ENCODE measurements at places on chromosomes 6 and 20. TPM values are rescaled to one million over a fixed set of nuclear protein-coding genes. Genes with fewer than 3 reads are reported as not detected.

NR2E1 gene
- total RNA-seq: not detected

PPP1R3G gene
- 2.0 TPM for total RNA-seq

SLC25A27 gene
- total RNA-seq: 54.6 TPM

CD83 gene
- 3.0 TPM for total RNA-seq

SENP6 gene
- total RNA-seq: 122 TPM

DNA sequence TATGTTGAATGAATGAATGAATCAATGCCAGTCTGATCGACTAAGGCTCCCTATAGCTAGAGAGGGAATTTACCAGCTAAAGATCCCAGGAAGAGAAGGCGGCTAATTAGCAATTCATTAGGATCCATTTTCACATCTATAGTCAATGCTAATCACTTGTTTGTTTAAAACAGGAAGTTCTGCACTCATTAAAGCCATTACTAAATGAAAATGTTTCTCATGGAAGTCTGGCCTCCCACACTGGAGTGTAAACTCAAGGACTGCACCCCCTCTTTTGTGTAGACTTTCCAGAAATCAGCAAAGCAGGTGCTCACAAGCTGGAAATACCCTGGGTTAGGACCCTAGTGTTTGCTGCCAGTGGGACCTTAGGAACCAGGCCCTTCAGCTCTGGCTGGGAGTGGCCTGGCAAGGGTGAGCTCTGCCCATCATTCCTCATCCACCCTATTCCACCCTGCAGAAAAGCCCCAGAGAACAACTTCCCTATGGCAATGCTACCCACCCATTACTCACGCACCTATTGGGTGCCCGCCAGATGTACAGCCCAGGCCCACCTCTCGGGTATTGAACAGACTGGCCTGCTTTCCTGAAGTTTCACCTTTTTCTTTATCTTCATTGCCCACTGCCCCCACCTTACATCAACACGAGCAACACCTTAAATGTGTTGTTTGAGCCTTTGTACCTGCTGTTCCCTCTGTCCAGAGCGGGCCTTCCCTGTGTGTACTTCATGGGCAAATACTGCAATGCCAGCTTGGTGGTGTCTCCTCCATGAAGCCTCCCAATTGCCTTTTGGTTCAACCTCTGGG is 60.8 kb downstream of the TTI1 start:
- no peak for DNase-seq

DNA sequence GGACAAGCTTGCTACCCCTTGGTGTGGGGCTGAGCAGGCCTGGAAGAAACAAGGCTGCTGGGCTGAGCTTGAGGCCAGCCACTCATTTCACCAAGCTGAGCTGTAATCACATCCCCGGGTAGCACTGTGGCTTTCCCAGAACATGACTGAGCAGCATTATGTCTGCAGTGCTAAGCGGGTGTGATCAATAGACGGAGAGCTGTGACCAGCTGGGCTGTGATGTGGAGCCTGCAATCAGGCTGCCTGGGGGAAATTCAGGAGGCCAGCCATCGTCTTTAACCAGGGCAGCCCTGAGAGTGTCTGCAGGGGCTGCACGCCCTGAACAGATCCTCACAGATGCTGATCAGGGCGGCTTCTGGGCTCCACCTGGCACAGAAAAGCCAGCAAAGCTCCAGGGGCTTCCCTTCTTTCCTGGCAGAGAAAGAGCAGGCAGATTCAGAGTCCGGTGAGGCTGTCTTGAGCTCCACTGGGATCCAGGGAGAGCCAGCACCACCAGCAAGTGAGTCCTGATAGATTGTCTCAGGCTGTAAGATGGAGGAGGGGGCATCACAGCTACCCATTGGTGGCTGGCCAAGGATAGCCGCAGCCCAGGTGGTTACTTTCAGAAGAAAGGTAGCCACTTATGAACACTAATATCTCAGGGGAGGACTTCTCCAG is 165.9 kb downstream of the NRN1 start:
- DNase-seq: no peak

GRCh38 chr6:118285791-118286190 is 262.3 kb upstream of the PLN start:
- no peak for DNase-seq

- DNase-seq: no peak
Observed at GRCh38 chr20:49833483-49833882, 20.9 kb downstream of the SLC9A8 start.

Measured in sigmoid colon (tissue), 7 donors.